HEK293T (cell line): ENCODE measurements at places on chromosomes 7 and 10.

- DNase-seq = no peak
Measured at GRCh38 chr7:28069807-28070206, 110.8 kb downstream of the JAZF1 start.

GRCh38 chr10:72174297-72174662 lies 41.5 kb upstream of the ANAPC16 start:
- DNase-seq = no peak

- no peak for DNase-seq
Measured at GRCh38 chr10:23331567-23332301, 12.9 kb downstream of the C10orf67 start.

- no peak for DNase-seq
Measured at GRCh38 chr10:4721999-4722753, 103.8 kb upstream of the AKR1E2 start.

GRCh38 chr10:30970760-30971460 lies 60.8 kb downstream of the ZNF438 start:
- no peak for DNase-seq

DNA sequence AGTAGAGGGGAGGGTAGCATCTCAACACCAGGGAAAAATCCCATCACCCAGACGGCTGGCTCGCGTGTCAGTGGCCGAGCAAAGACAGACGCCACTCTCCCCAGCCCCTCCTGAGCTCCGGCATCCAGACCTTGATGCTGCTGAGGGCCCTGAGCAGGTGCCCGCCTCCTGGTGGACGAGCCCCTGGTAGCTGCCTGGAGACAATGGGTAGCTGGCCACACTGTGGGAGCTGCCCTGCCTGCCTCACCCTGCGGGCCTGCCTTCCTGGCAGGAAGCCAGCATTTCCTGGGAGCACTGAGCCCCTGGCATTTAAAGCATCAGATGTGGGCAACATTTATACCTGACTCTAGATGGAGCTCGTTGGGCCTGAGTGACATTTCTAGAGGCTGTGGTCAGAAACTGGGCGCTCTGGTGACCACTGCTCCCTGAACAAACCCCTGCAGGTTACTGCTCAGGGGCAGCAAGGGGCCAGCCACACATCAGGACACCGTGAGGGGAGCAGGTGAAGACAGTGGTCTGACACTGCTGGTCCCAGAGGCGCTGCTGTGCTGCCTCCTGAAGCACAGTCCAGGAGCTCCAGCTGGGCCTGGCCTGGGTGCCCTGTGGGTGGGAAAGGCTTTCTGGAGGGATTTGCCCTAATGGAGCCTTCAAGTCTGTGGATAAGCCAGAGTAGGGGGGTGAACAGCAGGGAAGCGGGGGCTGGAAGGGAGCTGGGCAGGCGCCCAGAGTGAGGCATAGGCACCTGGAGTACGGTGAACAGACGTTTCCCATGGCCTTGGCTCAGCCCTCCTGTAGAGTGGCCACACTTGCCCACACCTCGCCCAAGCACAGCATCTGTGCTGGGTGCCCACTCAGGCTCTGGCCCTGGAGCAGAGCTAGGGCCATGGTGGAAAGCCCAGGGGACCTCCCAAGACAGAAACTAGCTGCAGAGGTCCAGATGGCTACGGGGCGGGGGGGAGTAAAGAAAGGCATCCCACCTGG lies 138.7 kb downstream of the MAPK8 start:
- DNase-seq = no peak

DNA sequence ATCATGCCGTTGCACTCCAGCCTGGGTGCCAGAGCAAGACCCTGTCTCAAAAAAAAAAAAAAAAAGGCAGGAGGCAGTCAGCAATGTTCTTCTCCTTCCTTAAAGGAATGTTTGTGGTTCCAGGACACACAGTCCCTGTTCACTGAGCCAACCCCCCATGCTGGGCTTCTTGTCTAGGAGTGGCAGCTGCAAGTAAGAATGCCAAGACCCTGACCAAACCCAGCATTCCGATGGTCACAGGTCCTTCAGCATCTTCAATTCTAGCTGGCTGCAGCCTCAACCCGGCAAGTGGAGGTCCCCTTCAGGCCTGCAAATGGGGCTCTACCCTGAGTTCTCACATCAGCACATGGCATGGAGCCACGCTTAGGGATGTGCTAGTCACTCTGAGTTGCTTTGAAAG lies 38.2 kb upstream of the CUX1 start:
- DNase-seq = no peak

- DNase-seq = no peak
Measured at GRCh38 chr10:129792864-129793263, 171.2 kb downstream of the EBF3 start.

GRCh38 chr7:44380189-44380830 lies 54.9 kb upstream of the CAMK2B start:
- no peak for DNase-seq

GRCh38 chr7:18116661-18117060 lies 89.0 kb upstream of the PRPS1L1 start:
- DNase-seq = no peak

GRCh38 chr10:110474826-110475225 lies 22.9 kb upstream of the DUSP5 start:
- no peak for DNase-seq

DNA sequence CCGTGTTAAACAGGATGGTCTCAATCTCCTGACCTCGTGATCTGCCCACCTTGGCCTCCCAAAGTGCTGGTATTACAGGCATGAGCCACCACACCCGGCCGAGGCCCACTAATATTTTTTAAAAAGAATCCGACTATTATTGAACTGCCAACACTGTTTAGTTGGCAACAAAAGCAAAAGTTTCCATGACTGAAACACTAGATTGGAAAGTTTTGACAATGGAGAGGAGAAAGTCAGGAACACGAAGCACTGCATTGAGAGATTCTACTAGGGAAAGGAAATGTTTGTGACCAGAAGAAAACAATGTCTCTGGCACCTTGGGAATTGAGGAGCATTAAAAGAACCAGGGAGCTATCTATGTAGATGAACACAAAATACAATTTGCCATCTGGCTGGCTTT lies 13.7 kb upstream of the PPP1R9A start:
- no peak for DNase-seq

GRCh38 chr7:70098905-70099672 lies 500.8 kb downstream of the AUTS2 start:
- DNase-seq = no peak

GRCh38 chr10:1249142-1249920 lies 193.1 kb downstream of the WDR37 start:
- no peak for DNase-seq

GRCh38 chr10:122373721-122374120 lies 787 bp upstream of the PLEKHA1 start:
- no peak for DNase-seq

DNA sequence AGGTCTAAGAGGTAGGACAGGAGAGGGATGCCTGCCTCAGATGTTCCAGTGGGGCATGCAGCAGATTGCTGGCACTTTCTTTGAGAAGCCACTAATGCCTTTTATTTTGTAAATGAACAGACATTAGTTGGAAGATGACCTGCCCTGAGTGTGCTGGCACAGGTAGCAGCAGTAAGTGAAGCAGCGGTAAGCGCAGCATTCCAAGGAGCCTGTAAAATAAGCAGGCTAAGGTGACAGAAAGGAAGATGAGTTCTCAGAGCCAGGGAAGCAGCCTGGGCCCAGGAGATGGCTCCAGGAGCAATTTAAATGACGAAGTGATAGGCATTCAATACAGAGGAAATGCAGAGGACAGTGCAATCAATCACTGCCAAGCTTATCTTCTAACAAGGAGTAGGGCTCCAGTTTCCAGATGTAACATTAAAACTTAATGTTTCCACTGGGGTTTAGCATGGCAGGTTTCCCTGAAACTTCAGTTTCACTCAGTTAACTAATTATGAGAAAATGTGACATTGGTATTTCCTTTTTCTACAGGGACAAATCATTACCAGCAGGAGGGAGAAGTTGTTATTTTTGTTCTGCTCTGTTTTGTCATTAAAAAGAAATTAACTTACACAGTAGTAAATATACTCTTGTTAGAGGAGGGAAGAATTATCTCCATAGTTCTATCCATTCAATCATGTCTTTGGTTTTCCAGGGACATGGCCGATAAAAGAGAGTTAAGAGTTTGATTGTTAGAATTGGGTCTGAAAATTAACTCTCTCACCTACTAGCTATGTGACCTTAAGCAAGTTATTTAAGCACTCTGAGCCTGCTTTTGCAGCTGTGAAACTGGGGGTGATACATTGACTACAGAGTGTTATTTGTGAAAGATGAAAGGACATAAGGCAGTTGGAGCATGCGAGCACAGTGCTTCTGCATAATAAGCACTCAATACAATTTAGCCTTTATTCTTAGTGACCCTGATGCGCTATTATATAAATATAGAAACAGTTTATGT lies 96.6 kb upstream of the PTN start:
- no peak for DNase-seq

GRCh38 chr10:17229717-17229966 lies 1.6 kb downstream of the VIM start:
- DNase-seq = no peak

- DNase-seq = no peak
Measured at GRCh38 chr7:140219672-140220524, 43.1 kb upstream of the KDM7A start.

DNA sequence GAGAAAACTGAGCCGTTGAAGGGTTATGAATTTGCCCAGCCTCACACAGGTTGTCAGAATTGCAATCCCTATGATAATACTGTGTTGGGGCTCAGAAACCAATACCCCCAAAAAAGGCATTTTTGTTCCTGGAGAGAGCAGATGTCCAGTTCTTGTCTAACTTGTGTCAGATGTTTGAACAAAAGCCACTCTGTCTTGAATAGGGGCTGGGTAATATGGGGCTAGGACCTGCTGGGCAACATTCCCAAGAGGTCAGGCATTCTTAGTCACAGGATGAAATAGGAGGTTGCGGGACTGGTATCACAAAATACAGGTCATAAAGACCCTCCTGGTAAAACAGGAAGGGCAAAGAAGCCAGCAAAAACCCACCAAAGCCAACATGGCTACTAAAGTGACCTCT lies 482.1 kb downstream of the IPMK start:
- DNase-seq = no peak

DNA sequence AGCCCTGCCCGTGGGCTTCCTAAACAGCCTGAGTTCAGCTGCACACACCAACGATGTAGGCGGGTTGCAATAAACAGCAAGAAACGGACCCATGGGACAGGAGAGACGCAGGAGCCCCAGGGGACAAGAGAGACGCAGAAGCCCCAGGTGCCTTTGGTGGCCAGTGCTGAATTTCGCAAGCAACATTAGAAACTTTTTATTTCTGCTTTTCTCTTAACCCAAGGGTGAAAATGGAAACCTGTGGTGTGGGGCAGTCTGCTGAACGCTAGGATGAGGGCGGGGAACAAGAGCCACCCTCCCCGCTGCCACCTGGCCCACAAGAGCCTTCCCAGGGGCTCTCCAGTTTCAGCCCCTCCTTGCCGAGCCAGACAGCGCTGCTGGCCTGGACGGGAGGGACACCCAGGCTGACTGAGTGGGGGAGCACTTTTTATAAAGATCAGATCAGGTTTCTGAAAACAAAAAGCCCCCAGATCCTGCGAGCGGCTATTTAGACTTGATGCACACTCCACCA lies 20.0 kb upstream of the GPR146 start:
- no peak for DNase-seq

GRCh38 chr10:83677795-83678194 lies 461.5 kb upstream of the GHITM start:
- no peak for DNase-seq

GRCh38 chr10:5977471-5978229 lies at the start of gene IL15RA:
Gene IL15RA, minus strand, starts transcription at chr10:5977543. Its CDS starts 51 bp downstream, at chr10:5977492.
- DNase-seq = peak; percentile 67

DNA sequence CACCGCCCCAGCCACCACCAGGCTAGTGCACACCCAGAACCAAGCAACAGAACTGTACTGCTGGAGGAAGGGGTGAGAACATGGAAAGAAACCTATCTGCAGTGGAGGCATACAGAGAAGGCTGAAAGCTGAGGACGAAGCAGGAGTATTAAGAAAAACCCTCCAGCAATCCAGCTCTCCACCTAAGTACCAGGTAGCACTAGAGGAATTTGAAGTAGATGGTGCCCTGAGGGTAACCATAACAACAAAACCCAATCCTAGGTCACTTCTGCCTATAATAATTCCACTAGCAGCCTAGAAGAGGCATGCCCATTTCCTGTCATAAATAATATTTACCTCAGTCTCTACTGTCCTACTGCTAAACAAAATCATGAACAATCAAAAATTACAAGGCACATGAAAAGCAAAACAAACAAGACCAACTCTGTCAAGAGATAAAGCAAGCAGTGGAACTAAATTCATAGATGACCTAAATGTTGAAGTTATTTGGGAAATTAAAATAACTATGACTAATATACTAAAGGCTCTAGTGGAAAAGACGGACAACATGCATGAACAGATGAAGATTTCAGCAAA lies 51.1 kb downstream of the HYCC1 start:
- DNase-seq = no peak

GRCh38 chr10:70175516-70175915 lies 5.2 kb upstream of the SAR1A start:
- DNase-seq = no peak

- DNase-seq = no peak
Measured at GRCh38 chr10:24616536-24616935, 107.2 kb downstream of the ARHGAP21 start.

DNA sequence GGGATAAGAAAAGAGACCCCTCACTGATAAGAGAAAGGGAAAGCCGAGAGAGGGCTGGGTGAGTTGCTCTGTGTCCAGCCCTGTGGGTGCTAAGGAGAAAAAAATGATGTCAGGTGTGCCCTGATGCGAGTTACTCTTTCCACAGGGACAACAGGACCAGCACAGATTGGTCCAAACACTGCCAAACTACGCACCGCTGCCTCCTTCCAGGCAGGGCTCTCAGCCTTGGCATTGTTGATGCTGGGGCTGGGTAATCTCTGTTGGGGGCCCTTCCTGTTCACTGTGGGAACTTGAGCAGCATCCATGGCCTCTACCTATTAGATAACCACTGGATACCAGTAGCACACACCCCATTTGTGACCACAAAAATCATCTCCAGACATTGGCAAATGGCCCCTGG lies 10.3 kb upstream of the ATP6V0E2 start:
- no peak for DNase-seq

DNA sequence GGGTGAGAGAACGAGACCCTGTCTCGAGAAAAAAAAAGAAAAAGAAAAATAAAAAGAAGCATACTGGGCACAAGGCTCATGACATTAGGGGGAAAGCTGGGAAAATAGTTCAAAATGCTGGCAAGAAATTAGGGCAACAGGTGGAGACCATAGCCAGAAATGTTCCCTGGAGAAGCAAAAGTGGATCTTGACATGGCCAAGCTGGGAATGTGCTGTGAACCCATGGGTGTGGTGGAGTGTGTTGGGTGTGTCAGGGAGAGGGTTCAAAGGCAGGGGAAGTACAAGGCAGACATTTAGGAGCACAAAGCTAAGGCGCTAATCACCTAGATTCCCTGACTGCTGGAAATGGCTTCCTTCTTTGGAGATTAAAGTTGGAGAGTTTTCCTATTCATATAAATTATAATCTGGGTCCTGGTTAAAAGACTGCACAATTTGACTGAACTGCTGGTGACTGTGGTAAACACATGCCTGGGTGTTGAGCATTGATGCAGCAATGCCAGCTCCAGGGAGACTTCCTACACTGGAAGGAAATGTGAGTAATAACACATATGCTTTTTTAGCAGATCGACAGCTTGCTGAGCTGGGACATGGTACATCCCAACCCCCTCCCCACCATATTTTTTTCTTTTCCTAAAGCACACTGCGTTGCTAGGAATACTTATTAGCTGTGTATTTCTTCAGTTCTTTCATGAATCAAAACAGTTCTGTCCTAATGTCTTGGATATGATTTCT lies 70.1 kb upstream of the ARHGAP21 start:
- no peak for DNase-seq
